AG04450 (cell line): ENCODE measurements at places on chromosomes 7 and 10. TPM values are rescaled to one million over a fixed set of nuclear protein-coding genes. Genes with fewer than 3 reads are reported as not detected.

DNA sequence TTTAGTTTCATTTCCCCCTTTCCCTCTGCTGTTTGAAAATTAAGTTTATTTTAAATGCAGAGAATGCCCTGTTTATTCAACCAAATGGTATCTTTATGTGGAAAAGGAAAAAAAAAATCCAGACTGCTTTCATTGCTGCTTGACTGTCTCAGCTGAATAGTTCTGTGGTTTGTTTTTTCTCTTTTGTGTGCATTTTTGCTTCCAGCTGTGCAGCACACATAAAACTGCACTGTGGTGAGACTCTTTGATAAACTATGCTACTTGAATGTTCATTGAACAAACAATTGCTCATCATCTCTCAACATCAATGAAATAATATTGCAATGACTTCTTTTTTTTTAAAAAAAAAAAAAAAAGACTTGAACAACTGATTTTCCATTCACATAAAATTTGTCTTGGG is 78.6 kb upstream of the GLI3 start:
- no peak for DNase-seq

- no peak for DNase-seq
Measured at GRCh38 chr10:89525556-89525955, 9.8 kb downstream of the SLC16A12 start.

DNA sequence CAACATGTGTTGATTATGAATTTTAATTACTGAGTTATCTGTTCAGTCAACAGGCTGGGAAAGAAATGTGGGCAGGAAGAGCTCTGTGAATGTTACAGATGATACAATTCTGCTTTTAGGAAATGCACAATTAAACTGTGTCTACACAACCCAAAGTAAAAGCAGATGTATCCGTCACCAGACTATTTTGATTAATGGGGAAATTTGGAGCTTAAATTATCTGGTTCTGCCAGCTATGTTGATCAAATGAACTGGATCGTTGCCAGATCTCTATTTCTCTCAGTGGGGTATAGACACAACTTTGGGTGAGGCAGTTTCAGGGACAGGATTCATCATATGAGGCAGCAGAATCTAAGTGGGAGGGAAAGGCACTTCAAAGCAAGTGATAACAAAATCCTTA is 136.5 kb downstream of the NEUROD6 start:
- DNase-seq, result no peak

The CCL24 gene
- not detected in 2 replicates for polyA plus RNA-seq

- no peak for DNase-seq
Measured at GRCh38 chr7:153473185-153473584, 579.0 kb upstream of the DPP6 start.

The GSDME gene
- 58.3 and 63.8 TPM in 2 replicates for polyA plus RNA-seq

DNA sequence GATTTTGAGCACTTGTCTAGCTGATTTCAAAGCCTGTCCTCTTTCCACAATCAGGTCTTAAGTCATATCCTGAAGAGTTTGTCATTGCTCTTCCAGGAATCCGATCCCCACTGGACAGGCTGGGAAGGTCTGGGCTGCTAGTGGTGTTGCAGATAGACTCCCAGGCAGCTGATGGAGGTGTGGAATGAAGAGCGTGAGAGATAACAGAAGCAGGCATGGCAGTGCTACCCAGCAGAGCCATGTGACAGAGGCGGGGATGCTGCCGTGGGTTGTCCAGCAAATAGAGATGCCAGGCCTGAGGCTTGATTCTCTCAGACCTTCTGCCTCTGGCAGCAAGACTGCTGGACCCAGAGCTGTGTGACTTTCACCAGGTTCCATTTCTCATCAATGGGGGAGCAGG is 116.5 kb upstream of the EEPD1 start:
- DNase-seq, result no peak

The OR6B1 gene
- not detected in 2 replicates for polyA plus RNA-seq

The OR13A1 gene
- not detected in 2 replicates for polyA plus RNA-seq

DNA sequence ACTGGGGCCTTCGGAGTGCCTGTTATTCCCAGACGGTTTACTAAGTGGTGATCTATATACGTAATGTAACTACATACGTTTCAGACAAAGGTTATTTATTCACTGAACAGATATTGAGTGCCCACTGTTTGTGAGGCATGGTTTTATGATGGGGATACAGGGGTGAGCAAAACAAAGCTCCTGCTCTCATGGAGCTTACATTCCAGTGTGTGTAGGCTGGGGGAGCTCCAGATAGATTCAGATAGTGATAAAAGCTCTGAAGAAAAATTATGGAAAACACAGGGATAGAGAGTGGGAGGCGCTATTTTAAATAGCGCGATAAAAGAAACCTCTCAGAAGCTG is 466 bp upstream of the DNAJB12 start:
- DNase-seq, result no peak

- no peak for DNase-seq
Measured at GRCh38 chr7:8125680-8126444, 136.1 kb downstream of the ICA1 start.

DNA sequence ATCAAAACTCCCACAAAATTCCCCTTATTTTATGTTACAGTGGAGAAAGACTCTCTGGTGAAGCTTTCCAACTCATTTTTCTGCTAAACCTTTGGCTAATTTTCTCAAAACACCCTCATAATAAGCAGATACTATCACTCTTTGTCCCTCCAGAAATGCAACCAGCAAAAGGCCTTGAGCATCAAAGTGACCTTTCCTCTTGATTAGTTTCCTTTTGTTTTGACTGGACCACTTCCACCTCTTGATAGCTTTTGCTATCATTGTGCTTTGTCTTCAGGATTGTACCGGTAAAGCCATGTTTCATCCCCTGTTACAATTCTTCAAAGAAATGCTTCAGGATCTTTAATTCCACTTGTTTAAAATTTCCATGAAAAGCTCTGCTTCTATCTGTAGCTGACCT is 115.1 kb upstream of the SLC13A1 start:
- no peak for DNase-seq

- DNase-seq, result no peak
Measured at GRCh38 chr10:104076743-104077160, 8.9 kb downstream of the COL17A1 start.

The PDE6C gene
- not detected in 2 replicates for polyA plus RNA-seq

GRCh38 chr10:33137356-33138005 is 179.5 kb upstream of the ITGB1 start:
- DNase-seq, result no peak

DNA sequence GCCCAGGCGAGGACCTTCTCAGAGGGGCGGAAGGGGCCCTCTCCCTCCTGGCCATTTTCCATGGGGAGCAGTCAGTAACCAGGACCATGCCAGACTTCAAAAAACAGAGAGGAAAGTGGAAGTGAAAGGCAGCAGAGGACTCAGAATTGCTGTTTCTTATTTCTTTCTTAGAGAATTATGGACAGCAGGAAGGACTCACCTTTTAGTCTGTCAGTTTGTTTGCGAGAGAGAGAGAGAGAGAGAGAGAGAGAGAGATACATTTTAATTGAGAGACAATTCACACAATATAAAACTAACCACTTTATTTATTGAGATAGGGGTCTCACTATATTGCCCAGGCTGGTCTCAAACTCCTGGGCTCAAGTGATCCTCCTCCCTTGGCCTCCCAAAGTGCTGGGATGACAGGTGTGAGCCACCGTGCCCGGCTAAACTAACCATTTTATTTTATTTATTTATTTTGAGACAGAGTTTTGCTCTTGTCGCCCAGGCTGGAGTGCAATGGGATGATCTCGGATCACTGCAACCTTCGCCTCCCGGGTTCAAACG is 24.5 kb downstream of the SCD start:
- no peak for DNase-seq

DNA sequence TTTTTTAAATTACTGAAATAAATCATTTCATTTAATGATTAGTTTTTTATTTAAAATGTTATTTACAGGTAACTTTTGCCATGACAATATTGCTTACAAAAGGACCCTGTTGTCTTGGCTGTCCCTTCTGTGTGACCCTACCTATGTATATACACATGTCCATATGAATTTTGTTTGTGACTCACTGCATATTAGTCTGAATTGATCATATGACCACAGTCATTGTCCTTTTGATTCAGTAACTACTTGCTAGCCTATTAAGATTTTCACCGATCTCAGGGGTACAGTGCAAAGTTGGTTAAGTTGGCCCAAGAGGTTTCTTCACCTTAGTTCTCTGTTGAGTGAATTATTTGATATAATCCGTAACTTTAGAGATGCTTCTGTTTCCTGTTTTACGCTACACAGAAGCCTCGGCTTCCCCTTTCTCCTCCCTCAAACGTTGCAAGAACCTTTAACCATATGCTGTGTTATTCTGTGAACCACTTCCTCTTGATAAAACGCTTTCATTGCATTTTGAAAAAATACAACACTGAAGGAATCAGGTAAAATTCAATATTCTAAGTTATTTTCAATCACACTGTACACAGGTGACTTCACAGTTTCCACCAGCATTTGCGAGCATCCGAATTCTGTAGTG is 43.9 kb downstream of the APBB1IP start:
- no peak for DNase-seq

DNA sequence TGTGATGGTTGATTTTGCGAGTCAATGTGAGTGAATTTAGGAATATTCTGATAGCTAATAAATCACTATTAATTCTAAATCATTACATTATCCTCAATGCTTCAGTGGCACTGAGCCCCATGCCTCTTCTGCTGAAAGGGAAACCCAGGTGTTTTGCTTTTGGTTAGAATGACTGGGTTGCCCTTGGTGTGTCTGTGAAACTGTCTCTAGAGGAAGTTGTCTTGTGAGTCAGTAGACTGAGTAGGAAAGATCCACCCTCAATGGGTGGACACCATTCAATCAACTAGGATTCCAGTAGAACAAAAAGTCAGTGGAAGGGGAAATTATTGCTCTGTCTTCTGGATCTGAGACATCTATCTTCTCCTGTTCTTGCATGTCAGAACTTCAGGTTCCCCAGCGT is 472.4 kb downstream of the ANKRD7 start:
- no peak for DNase-seq
